ENCODE measurements at places on chromosomes 5 and 9.

- DNase-seq = no peak
Observed at GRCh38 chr5:104556957-104557356, 994.4 kb upstream of the NUDT12 start.

DNA sequence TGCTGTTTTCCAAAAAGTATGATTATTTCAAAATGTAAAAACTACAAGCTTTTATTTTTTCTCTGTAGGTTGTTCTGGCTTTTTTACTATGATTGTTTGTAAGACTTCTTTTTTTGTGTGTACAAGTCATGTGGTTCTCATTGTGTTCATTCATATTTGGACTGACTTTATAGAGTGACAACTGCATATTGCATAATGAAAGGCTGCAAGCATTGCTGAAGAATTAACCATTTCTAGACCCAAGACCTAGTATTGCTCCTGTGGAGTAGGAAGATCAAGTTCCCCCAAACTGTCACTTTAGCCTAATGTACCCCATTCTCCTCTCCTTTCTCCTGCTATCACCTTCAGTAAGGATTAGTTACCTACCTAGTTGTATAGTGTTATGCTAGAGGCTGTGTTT lies 10.0 kb downstream of the MAP1B start:
- DNase-seq = no peak

DNA sequence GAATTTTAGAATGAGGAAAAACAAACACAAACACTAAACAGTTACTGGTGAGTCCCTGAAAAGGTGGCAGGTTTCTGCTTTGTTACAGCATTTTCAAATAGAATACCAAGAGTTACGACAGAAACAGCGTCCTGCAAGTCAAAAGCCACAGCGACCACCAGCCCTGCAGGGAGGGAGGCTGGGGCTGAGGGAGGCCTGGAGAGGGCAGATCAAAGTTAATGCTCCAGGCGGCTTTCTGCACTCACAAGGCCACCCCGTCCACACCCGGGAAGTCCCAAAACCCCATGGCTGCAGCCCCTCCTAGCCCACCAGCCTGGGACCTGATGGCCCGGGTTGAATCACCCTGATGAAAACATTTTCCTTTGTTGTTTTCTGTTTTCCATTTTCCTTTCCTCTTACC lies 29.3 kb downstream of the COL23A1 start:
- no peak for DNase-seq

- DNase-seq = no peak
Observed at GRCh38 chr9:95880021-95880690, 4.7 kb downstream of the ERCC6L2 start.

DNA sequence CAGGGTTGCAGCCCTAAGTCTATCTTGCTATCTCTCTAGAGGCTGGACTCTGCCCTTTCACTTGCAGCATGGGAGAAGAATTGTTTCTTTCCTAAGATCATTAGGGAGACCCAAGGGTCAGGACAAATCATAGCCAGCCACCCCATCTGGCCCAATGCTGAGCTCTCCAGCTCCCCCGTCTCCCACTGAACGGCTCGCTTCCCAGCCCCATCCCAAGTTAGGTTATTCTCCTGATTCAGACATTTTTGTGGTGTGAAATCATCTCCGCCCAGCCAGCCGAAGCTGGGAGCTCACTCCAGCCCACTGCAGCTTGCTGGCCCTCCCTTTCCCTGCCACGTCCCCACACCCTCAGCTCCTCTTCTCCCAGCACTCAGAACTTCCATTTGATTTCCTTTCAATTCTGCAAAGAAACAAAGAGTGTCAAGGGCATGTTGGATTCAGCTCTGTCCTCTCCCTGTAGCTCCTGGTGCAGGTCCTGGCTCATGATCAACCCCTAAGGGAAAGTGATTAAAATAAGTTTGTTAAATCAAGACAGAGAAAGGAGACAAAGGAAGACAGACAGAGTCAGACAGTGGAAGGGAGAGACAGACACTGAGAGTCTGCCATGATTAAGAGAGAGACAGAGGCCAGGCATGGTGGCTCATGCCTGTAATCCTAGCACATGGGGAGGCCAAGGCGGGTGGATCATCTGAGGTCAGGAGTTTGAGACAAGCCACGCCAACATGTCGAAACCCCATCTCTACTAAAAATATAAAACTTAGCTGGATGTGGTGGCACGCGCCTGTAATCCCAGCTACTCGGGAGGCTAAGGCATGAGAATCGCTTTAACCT lies 12.6 kb upstream of the SPARC start:
- no peak for DNase-seq

GRCh38 chr5:18888821-18889220 lies 1099.2 kb downstream of the CDH18 start:
- no peak for DNase-seq

GRCh38 chr9:18689921-18690320 lies 216.0 kb downstream of the ADAMTSL1 start:
- DNase-seq = no peak

DNA sequence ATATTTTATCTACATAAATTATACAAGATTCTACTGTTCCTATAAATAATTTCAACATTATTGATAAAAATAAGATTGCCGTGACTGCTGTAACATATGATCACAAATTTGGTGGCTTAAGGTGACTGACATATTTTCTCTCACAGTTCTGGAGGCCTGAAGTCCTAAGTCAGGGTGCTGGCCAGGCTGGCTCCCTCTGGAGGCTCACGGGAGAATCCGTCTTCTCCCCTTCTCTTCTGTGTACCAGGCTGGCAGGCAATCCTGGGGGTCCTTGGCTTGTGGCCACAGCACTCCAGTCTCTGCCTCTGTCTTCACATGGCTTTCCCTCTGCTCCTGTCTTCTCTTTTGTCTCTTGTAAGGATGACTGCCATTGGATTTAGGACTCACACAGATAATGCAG lies 31.7 kb upstream of the IRX2 start:
- no peak for DNase-seq

GRCh38 chr5:74056789-74057164 lies 430.8 kb downstream of the ARHGEF28 start:
- DNase-seq = no peak

DNA sequence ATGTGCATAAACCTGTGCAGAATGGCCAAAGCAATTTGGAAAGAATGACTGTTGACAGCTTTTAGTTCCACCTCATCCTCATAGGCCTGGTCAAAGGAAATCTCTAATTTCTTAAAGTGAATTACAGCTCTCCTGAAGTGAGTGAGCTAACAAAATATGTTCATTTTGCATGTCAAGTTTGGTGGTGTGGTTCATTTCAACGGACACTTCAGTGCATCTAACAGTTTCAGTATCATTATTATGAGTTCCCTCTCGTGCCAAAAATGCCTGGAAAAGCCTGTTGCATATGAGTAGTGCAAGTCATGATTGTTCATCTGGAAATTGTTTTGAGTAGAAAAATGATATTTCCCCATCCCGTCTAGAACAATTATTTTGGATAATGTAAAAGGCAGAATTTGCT lies 53.2 kb upstream of the HMHB1 start:
- no peak for DNase-seq

DNA sequence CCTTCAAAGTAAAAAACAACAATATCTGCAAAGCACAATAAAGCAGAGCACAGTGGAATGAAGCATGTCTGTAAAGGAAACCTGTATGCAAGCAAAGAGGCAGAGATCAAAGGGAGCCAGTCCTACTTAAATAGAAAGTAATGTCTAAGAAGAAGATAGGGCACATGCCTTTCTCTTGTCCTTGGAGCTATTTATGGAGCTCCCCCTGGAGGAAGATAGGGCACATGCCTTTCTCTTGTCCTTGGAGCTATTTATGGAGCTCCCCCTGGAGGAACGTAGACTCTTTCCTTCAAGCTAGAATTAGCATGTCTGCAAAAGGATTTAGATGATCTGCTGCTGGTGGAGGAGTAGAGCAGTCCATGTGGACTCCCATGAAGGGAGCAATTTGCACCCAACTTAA lies 168.1 kb upstream of the RASEF start:
- DNase-seq = no peak

GRCh38 chr9:111916234-111916645 lies 19.6 kb downstream of the UGCG start:
- no peak for DNase-seq

GRCh38 chr5:95235439-95235982 lies 49.4 kb downstream of the MCTP1 start:
- DNase-seq = no peak

DNA sequence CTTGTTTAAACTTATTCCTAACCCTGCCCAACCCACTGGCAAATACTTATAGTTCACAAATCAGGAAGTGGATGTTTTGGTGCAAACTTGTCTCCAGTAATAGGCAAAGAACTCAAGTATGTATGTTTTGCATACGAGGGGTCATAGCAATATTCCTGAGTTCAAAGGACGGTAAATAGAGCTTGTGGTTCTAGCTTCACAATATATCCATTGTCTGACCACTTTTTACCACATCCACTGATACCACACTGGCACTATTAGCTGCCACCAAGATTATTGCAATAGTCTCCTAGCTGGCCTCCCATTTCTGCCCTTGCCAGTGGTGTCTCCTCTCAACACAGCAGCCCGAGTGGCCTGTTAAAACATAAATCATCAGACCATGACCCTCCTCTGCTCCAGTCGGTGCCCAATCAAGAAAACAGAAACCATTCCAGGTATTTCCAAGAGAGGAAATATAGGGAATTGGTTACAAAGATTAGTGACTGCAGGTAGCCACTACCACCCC lies 17.0 kb downstream of the GRXCR2 start:
- no peak for DNase-seq

DNA sequence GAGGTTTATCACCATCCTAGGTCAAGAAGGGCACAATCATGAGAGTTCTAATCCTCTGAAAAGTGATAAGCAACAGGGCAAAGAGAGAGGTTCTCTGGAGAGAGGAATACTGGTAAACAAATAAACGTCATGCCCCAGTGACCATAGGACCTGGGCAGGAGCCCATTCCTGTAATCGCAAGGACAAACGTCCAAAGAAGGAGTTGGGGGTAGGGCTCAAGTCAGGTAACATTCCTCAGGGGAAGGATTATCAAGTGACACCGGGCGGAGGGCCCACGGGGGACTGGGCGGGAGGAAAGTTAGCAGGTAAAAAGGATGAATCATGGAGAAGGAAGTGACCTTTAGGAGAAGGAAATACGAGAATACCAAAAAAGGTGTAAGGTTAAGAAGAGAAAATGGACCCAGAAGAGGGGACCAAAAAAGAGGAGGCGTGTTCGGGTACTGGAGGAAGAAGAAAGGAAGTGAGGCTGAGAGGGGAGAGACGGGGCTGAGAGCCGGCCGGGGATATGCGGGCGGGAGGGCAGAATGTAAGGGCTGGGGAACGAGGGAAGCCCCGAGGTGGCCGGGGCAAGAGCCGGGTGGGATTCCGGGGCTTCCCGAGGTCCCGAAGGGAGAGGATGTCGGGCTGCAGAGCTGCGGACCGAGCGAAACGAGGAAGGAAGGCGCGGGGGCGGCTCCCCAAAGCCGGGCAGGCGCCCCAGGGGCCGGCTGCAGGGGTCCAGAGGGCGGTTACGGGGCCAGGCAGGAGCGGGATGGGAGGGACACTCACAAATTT lies 583 bp downstream of the DIAPH1 start:
- DNase-seq = no peak

DNA sequence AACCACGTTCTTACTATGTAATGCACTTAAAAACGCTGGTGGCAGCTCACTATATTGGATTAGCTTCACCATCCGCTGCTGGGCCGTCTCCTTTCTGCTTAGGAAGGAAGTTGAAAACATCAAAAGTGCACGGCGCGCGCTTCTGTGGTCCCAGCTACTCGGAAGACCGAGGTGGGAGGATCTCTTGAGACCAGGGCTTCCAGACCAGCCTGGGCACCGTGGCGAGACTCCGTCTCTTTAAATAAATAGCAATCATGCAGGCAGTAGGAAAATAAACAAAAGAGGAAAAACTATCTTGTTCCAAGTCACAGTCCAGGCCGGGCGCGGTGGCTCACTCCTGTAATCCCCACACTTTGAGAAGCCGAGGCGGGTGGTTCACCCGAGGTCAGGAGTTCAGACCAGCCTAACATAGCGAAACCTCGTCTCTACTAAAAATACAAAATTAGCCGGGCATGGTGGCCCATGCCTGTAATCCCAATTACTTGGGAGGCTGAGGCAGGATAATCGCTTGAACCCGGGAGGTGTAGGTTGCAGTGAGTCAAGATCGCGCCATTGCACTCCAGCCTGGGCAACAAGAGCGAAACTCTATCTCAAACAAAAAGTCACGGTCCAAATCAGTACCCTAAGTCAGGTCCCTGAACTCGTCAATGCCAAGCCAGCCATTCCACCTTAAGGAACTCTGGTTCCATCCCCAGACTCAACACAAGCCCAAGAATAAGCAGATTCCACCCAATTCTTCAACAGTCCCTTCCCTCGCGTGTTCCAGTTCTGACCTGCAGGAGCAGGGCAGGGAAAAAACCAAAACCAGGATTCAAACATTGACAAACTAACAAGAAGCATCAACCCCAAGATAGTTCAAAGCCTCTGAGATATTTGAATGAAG lies 1.0 kb upstream of the GOLGA1 start:
- DNase-seq = no peak

GRCh38 chr5:156950716-156951115 lies 12.3 kb downstream of the TIMD4 start:
- no peak for DNase-seq

DNA sequence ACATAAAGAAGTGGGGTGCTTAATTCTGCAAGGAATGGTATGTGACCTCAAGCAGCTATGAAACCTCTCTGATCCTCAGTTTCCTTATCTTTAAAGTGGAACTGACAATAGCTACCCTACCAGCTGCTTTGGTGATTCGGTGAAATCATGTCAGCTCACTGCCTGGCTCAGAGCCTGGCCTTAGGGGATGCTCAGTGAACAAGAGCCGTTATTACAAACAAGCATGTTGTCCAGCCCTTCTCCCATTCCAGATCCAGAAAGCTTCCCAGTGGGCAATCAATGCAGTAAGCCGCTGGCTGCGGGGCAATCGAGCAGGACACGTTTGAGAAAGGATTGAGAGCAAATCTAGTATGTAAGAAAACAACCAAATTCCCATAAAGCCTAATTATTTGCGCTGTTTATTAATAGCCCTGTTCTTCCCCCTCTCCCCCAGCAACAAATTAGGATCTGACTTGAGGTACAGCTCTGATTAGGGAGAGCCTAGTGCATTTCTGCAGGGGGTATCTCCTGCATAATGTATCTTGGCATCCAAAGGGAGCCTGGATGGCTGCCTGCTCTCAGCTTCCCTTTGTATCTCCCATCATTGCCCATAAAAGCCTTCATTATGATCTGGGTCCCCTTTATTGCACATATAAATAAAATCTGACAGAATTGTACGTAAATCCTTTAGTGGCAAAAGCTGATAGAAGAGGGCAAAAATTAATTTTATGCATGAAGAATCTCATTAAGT lies 371.4 kb downstream of the TMEM232 start:
- DNase-seq = no peak

DNA sequence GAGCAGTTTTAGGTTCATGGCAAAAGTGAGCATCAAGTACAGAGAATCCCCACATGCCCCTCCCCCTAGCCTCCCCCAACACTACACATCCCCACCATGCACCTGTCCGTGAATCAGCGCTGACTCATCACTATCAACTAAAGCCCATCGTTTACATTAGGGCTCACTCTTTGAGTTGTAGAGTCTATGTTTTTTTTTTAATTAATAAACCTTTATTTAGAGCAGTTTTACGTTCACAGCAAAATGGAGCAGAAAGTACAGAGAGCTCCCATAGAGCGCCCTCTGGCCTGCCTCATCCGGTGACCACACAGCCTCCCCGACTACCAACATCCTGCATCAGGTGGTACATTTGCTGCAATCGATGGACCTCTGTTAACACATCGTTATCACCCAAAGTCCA lies 47.9 kb upstream of the UNC5A start:
- no peak for DNase-seq

GRCh38 chr5:160174780-160175437 lies 54.4 kb upstream of the FABP6 start:
- no peak for DNase-seq

Measured in NCI-H1048 (cell line).